ENCODE measurements at places on chromosomes 2 and 18.

- DNase-seq, result no peak
Measured at GRCh38 chr2:191981706-191982105, 134.8 kb upstream of the CAVIN2 start.

GRCh38 chr2:176272870-176273459 lies 3.7 kb downstream of the MTX2 start:
- DNase-seq, result no peak

DNA sequence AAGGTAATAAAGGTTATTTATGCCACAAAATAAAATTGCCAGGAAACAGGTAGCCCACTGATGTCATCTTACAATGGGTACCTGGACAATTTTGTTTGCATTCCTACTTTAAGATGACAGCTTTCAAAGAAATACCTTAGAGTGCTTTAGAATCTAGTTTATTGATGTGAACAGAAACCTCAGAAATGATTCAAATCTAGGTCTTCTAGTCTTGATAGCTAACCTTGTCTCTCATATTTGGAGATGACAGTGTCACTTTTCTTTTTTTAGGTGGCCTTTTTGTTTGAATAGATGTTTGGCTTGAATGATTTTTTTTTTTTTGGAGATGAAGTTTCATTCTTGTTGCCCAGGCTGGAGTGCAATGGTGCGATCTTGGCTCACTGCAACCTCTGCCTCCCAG lies 69.1 kb downstream of the PIK3C3 start:
- DNase-seq, result no peak

GRCh38 chr2:147294825-147295392 lies 549.9 kb upstream of the ACVR2A start:
- peak; percentile 77 for DNase-seq

DNA sequence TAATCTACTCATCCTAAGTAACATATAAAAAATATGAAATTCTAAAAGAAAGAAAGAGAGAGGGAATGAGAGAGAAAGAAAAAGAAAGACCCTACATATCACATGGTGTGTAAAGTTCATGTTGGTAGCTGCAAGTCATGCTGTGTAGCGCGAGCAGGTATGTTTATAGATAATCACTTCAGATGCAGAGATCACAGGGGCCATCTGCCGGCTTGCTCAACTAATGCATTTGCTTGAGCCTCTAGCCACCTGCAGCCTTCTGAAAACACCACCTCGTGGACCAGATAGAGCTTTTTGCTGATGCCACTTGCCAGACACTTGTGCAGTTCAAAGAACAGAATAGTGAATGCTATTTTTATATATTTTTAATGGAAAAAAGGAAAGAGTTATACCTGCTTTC lies 37.6 kb downstream of the CDH7 start:
- peak; percentile 63 for DNase-seq

- DNase-seq, result no peak
Measured at GRCh38 chr2:41922177-41922576, 125.6 kb upstream of the PKDCC start.
